ENCODE measurements at places on chromosomes 7 and 10.

DNA sequence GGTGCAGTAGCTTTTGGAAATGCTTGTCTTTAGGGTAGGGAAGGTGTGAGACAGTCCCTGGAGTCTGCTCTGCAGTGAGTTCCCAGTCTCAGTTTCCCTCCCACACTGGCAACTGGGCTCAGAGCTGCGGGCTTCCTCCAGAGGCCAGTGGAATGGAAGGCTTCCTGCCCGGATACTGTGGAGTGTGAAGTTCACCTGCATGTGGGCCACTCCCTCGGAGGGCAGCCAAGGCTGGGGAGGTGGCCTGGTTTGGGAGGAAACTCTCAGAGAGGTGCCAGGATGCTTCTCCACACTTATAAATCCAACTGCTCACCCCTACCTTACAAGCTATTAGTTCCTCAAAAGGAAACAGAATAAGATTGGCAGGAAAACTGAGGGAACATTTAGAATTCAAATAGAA is 18.1 kb upstream of the UBE2H start:
- no peak for DNase-seq

DNA sequence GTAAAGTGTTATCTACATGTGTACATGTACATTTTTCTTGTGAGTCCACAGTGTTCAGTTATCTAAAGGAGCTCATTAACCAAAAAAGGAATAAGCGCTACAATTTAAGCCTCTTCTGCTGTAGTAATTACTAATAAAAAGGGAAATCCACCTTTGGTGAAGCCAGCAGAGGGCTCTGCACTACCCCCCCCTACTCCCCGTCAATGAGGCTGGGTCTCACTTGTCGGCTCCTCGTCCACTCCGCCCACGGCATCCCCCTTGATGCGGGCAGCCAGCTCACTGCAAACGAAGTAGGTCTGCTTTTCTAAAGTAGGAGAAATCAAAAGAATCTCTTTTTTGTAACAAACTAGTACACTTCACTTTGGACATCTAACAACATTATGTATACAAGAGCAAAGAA is 4.7 kb upstream of the WASHC2A start:
- DNase-seq, result no peak

DNA sequence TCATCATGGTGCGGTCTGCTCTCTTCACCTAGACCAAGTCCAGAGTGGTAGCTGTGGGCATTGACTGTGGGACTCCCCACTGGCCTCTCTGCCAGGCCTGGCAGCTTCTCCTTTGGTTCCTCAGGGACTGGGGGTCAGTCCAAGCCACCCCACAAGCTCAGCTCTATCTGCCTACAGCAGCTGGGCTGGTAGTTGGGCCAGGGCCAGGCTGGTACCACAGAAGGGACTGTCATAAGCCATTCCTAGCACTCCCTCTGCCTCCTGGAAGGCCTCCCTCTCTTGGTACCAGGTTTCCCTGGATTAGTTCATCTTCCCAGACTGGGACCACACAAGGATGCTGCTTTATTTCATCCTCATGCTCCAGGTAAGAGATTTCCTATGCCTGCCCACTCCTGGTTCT is 24.2 kb upstream of the UNC5B start:
- DNase-seq, result no peak

- no peak for DNase-seq
Measured at GRCh38 chr7:46554688-46555422, 633.8 kb upstream of the IGFBP3 start.

- no peak for DNase-seq
Measured at GRCh38 chr7:26197153-26198115, 3.1 kb downstream of the HNRNPA2B1 start.

DNA sequence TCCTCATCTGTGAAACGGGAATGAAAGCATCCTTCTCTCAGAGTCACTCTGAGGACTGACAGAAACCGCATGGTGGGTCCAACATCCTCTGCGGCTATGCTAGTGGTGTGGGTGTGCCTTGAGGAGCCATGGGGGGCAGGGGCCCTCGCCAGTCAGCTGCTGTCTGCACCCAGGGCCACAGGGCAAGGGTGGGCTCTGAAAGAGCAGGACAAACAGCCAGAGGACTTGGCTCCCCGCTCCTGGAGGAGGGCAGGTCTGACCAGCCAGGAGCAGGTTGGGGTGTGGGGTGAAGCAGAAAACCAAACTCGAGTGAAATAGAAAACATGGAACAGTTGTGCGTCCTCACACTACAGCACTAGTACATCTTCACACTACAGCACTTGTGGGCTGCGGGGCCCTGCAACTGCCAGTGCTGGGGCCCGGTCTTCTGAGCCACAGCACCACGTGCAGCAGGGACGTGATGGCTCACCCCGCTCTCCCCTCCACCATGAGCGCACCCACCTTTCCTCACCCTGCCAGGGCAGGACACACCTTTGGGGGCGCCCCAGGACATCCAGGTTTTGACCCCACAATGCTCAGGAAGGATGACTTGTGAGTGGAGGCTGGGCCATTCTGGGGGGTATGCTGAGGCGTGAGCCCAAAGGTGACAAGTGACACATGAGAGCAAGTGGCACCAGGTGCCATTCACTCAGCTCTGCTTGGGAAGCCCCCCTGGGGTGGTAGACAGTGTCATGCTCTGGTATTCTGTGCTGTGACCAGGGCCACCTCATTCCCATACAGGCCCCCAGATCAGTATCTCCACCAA is 96.1 kb upstream of the RET start:
- no peak for DNase-seq

DNA sequence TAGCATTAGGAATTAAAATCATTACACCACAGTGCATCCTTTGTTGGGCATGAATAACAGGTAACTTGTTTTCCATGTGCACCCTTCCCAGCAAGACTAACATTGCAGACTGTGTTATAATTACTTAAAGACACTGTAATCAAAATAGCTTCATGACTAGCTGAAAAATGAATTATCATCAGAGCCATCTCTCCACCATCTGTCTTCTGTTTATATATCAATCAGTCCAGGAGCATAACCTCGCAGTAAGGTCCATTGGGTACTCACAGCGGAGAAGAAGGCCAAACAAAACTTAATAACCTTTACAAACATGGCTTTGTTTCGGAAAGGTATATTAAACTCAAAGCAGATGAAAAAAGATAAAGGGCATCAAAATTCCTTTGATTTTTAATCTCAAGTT is 90.6 kb downstream of the ODAD2 start:
- no peak for DNase-seq

- no peak for DNase-seq
Measured at GRCh38 chr10:64394744-64395143, 873.5 kb downstream of the REEP3 start.
